ENCODE measurements at places on chromosomes 6 and 20.

DNA sequence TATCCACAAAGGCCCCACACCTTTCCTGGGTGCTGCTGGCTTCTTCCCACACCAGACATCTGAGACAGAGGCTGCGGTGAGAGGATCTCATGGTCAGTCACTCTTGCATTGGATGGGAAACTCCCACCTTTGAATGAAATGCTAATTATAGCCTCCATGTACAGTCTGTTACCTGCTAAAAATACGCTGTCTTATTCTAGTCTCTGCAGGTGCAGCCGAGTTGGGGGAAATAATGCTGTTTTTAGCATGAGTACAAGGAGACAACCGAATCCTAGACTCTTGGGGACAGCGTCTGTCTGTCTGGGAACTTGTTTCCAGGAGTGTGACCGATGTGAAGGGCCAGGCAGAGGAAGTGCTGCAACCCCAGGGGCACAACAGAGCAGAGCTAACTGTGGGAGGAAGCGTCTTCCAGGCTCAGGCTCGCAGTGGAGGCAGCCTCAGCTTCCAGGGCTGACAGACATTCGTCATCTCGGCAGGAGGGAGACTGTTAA is 286.2 kb downstream of the PREX1 start:
- no peak for DNase-seq

GRCh38 chr6:127460465-127460864 is 1.3 kb upstream of the KIAA0408 start:
- no peak for DNase-seq

GRCh38 chr6:102732898-102733297 is 1339.4 kb downstream of the GRIK2 start:
- DNase-seq, result no peak

DNA sequence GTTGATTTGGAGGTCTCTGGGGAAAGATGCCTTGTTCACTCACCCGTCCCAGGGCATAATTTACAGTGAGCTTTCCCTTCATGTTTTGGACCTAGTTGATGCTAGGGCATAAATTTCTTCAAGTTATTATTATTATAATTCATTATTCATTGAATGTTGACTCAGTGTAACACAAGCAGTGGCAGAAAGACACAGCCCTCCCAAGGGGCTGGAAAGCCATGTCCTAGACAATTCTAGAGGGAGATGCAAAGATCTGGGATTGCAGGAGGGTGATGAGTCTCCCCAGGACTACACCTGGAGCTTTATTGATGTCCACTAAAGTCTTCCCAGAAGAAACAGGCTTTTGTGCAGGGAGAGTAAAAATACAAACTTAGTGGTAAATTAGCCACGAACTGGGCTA is 322.0 kb upstream of the MOCS1 start:
- no peak for DNase-seq

- DNase-seq, result no peak
These were observed 6.5 kb downstream of the KCNB1 start for GRCh38 chr20:49476016-49476355.

GRCh38 chr6:118783931-118784550 is 109.9 kb upstream of the ASF1A start:
- DNase-seq, result no peak

Measured in SW 1271 (cell line).